HT1080 (cell line): ENCODE measurements at places on chromosomes 4 and X.
A peak's percentile ranks its signal among the peaks of the same experiment; 100 is the strongest.

DNA sequence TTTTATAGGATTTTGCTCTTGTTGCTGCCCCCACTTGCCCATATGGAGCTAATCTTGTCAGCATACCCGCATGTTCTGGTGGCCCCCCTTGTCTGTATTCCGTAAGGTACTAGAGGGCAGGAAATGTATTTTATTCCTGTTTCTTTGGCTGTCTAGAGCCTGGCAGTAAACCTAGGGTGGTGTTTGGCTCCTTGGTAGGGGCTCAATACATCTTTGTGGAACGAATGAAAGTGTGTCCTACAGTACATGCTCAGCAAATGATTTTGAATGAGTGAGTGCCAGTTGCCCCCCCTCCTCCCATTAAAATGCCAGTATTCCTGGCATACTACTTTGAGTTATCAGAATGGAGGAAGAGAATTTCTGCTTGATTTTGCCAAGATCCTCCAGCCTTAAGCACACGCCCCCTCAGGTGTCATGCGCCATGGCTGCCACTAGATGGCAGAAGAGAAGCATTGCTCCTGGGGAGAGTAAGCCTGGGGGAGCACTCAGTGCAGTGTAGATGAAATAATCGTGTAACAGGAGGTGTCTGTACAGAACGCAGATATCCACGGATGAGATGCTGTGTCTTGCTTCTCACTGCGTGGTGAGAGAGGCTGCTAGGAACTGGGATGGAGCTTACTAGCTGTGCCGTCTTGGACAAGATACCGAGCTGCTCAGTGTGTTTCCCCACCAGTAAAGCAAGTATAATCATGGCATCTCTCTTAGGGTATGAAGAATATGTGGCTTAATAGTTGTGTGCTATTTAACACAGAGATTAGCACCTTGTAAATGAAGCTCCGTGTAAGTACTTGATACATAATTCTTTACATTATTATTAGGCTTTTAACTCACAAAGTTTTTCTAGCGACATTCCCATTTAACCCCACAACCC lies 17.2 kb upstream of the RNF212 start:
- DNase-seq: peak; percentile 66

- DNase-seq: peak; percentile 33
Observed at GRCh38 chr4:189600718-189601435, 339.8 kb upstream of the FRG1 start.

- DNase-seq: peak; percentile 77
Observed at GRCh38 chr4:38949411-38950051, 81.9 kb downstream of the FAM114A1 start.

DNA sequence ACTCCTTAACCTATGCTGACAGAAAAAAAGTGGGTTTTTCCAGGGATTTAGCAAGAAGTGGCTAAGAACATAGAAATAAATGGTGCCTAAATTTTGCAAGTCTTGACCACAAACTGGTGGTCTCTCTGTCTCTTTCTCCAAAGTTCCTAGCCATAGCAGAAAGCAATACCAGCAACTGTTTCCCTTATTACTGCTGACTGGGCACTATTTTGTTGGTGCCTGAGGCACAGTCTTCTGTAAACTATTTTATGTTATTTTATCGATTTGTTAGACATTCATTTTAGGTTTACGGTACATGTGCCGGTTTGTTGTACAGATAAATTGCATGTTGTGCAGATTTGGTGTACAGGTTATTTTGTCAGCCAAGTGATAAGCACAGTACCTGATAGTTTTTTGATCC lies 234.6 kb upstream of the TECRL start:
- no peak for DNase-seq

GRCh38 chr4:14415146-14415545 lies 587.1 kb upstream of the CPEB2 start:
- DNase-seq: no peak

DNA sequence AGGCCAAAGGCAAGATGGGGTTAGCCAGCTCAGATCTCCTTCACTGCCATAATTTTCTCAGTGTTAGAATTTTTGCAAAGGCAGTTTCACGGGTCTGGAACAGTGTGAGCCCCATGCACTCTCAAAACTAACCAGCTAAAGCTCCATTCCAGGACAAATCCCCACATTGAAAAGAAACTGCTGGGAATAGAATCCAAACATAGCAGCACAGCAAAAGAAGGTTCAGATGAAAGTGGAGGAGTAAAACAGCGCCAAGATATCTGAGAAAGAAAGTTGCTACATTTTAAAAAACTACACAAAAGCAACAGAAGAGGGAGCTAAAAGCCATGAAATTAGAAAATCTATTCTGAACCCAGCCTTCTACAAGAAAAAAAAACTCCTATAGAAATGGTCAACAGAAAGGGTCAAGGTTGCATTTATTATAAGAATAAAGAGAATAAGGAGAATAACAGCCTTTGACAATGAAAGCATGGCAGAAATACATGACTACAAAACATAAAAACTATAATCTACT lies 39.6 kb upstream of the SLC7A3 start:
- peak; percentile 13 for DNase-seq

GRCh38 chr4:21387683-21388082 lies 560.9 kb downstream of the KCNIP4 start:
- peak; percentile 13 for DNase-seq

- no peak for DNase-seq
Observed at GRCh38 chrX:68942104-68942503, 113.3 kb downstream of the EFNB1 start.
